Esophagus muscularis mucosa (tissue), 4 donors: ENCODE measurements at places on chromosomes 12 and 14. TPM values are rescaled to one million over a fixed set of nuclear protein-coding genes. Genes with fewer than 3 reads are reported as not detected.
A peak's percentile ranks its signal among the peaks of the same experiment; 100 is the strongest.

OR9K2 gene
- not detected for total RNA-seq

SSPN gene
- 67.8 TPM for total RNA-seq

RNASE4 gene
- 61.9 TPM for total RNA-seq

DNA sequence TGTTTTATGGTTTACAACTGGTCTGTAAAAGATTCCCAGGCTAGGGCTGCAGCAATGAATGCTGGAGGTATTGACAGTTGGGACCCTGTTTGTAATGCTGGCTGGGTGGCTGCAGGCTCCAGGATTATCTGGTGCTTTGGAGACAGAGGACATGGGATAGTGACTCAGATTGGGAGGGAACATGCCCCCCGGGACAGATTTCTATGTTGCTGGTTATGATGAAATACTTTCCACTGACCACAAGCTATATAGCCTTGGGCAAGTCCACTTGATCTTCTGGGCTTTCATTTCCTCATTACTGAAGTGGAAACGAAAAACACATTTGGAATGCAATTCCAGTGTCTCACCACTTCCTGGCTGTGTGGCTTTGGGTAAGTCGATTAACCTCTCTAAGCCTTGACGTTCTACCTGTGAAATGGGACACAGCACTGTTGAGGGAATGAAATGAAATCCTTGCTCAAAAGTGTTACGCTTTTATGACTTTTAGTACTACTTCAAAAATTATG lies 6.3 kb upstream of the TPCN1 start:
- H3K27me3 ChIP-seq = no peaks in the 10 kb centered on the region
- no peak overlapping the region for H3K4me3 ChIP-seq
- DNase-seq = no peak
- H3K27ac ChIP-seq = peak overlapping the region; percentile 26
- H3K36me3 ChIP-seq = no peaks in the 10 kb centered on the region
- peaks cover 4% of the 10 kb centered on the region for H3K4me1 ChIP-seq

DNA sequence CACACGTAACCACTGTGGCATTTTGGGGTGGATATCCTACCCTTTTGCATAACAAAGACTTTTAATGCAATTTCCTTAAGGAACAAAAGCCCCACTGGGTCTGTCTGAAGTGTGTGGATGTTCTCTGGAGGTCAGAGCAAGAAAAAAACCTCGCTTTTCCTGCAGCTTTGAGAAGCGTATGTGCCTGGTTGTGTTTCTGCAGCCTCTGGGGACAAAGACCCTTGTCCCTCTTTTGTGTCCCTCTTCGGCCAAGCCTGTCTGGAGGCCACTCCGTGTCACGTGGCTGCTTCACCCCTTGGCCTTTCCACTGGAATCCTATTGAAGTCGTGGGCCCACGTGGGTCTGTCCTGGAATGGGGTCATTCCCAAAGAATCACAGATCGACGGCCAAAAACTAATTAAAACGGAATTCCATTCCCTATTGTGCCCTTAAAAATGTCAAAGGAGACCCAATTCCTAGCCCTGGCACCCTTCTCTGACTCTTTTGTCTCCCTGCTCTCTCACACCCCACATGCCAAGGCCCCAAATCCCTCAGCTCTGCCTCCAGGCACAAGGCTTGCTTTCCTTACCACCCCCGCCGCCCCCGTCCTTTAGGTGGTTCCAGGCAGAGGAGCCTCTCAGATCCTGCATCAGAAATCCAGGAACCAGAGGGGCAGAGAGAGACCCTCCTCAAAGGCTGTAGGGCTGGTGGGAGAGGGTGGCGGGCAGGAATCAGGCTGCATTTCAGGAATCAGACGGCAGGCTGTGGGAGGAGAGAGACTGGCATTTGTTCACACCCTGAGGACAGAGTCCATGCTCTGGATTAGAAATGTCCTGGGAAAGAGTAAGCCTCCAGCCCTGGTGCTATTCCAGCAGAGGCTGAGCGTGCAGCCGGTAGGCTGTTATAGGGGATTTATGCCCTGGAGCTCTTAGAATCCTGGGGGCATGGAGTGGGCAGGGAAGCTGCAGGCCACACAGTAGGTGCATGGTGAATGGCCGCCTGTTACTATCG lies 12.6 kb upstream of the CYP46A1 start:
- no peaks in the 10 kb centered on the region for H3K27me3 ChIP-seq
- no peak for DNase-seq
- no peaks in the 10 kb centered on the region for H3K4me1 ChIP-seq
- no peak overlapping the region for H3K4me3 ChIP-seq
